Suppressor macrophage (primary cell): ENCODE measurements at places on chromosomes 6 and 20.

DNA sequence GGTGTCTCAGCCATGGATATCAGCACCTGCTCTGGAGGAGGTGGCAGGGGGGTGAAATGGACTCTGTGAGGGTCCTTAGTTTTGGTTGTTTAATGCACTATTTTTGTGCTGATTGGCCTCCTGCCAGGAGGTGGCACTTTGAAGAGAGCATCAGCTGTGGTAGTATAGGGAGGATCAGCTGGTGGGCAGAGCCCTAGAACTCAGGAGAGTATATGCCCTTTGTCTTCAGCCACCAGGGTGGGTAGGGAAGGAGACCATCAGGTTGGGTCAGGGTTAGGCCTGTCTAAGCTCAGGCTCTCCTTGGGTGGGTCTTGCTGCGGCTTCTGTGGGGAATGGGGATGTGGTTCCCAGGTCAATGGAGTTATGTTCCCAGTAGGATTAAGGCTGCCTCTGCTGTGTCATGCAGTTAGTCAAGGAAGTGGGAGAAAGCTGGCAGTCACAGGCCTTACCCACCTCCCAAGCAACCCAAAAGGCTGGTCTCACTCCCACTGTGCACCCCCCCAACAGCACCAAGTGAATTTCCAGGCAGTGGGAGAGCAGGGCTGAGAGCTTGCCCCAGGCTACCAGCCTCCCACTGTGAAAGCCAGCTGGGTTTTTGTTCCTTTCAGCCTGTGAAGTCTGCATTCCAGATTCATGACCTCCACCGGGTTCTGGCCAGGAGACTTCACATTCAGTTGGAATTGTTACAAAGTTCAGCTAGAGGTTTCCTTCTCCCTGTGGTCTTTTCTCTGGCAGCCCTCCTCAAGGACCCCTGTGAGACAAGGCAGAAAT is 5.7 kb upstream of the OSTM1 start:
- DNase-seq, result no peak

DNA sequence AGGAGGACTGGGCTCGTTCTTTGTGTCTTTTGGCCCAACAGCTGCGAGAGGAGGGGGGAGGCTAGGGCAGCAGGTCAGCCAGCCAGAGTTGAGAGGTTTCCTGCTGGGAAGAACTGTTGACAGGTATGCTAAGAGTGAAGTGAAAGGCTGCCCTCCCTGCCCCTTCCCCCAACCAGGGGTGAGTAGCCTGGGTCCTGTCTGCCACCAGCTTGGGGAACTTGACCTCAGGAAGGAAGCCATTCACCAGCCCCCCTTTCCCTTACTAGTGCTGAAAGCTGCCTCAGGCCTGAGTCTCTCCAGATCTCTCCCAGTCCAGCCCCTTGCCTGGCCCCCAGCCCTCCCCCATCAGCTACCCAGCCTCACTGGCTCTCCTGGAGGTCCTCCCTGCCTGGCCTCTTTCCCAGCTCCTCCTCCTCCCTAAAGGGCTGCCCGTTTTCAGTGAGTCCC is 20.7 kb upstream of the ZNF76 start:
- DNase-seq, result no peak

GRCh38 chr6:138239774-138240173 is 21.5 kb upstream of the PBOV1 start:
- no peak for DNase-seq

DNA sequence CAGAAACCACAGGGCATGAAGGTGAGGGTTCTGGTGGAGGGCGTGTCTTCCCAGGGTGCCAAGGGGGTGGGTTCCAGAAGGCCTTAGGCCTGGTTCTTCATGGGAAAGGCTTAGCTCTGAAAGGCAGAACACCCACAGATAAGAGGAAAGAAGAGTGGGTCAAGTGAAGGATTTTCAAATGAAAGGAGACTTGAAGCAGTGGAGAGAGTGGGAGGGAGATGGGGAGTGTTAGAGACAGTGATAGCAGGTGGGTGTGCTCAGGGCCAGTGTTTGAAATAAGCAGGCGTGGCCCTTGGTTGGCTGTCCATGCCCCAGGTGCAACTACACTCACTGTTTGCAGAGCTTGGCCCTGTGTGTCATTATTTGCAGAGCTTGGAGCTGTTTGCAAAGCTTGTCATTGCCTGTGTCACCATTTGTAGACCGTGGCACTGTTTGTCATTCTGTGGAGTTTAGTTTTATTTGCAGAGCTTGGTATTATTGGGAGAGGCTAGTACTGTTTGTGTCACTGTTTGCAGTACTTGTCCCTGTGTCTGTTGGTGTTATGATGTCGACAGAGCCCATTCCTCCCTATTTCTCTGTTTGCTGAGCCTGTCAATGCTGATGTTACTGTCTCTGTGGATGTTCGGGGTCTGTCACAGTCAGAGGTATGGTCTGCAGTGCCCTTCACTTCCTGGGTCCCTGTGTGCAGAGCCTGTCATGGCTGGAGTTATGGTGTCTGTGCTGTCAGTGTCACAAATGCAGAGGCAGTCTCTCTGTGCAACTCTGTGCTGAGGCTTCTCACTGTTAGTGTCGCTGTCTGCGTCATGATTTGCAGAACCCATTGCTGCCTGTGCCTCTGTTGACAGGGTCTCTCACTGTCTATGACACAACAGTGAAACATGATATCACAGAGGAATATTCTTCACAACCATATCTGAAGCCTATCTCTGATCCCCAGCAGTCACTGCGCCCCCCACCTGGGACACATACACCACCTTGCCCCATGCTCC is 127.7 kb upstream of the LRFN2 start:
- no peak for DNase-seq

GRCh38 chr6:38738261-38738660 is 23.1 kb downstream of the DNAH8 start:
- no peak for DNase-seq
